AML-193 (cell line): ENCODE measurements at places on chromosomes 5 and 9.

GRCh38 chr5:68862560-68862959 is 231.3 kb upstream of the SLC30A5 start:
- no peak for DNase-seq

- no peak for DNase-seq
These were observed 361.2 kb upstream of the DMAC1 start for GRCh38 chr9:8160787-8161186.

GRCh38 chr5:169762338-169763095 is 125.4 kb downstream of the DOCK2 start:
- no peak for DNase-seq

DNA sequence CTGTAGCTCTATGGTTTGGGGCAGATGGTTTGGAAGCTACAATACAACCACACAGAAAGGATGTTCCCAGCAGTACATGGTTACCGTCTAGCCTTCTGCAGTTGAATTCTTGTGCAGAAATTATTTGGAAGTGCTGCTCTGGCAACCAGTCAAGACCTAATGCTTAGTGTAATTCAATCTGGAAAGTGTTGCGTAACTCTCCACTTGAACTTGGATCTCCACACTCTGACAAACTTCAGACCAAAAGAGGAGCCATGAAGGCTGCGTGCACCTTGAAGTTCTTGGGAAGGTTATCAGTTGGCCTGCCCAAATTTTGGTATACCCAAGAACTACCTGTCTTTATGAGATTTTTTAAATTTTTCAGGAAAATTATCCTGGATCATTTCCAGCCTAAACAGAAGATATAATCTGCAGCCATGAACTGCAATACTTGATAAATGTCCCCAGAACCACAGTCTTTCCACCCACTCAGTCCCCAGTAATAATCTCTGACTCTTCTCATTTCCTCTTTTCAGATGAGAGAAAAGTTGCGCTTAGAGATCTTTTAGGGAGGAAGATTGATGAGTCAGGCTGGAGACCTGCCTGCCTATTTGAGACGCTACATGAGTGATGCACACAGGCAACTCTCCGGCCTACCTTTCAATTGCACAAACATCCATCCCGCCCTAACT is 159.9 kb downstream of the FANCC start:
- DNase-seq = no peak

DNA sequence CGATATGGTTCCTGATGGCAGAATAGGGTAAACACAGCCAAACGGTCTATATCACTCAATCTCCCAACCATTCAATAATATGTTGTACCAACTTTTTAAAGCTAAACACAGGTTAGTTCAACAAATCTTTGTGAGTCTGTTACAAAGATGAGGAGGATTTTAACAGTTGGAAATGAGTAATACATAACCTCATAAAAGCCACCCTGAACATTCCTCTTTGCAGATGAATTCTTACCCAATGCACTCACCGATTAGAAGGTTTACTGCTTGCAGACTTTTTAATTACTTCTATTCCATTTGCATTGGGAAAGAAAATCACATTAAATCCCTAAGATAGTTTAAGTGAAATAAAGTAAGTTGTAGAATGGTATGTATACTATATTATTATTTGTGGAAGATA is 23.3 kb upstream of the TRMT10B start:
- no peak for DNase-seq

GRCh38 chr9:107922260-107922659 is 432.7 kb upstream of the KLF4 start:
- no peak for DNase-seq

DNA sequence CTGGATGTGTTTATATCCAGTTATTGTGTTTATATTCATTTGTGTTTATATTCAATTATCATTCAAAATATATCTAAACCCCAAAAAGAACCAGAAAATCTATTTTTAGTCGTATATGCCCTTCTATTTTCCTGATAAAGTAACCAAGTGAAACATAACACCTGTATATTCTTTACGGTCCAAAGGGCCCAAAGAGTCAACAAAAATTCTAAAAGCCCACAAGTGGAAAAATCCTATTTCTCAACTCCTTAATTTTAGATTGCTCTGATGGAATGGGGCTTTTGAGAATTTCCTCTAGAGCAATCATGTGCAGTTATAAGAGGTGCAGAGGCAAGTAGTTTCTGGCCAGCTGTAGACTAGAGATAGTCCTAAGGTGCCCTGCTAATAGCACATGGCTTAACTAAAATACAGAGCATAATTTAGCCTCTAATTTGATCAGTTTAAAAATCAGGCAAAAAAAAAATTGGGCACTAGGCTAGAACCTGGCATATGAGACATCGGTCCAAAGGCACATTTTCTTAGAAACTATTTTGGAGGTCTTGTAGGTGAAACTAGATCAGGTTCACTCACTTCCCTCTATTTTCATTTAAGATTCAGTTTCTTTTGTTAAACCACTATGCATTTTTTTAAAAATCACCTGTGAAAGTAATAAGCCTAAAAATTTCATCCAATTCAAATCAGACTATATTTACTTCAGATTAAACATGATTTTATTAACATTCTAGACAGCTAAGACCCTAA is 256.0 kb downstream of the FBXL17 start:
- DNase-seq = no peak

DNA sequence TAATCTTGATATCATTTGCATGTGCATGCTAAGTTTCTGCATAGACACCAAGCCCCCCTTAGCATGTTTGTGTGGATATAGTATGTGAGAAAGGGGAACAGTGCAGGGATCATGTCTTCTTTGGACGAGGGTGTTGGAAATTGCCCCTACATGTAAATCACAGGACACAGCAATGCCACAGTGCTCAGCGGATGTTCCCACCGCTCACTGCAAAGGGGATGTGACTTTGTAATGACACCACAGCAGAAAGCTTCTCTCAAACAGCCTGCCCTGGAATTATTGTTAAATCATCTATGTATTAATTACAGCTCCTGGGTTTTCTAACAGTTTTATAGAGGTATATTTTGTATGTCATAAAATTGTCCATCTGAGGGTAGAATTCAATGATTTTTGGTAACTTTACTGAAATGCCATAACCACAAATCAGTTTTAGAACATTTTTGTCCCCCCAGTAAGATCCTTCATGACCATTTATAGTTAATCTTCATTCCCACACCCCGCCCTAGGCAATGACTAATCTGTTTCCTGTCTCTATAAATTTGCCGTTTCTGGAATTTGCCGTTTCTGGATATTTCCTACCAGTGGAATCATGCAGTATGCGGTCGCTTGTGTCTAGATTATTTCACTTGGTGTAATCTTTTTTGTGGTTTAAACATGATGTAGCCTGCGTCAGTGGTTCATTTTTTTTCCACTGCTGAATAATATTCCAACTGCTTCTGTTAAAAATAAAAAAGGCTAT is 648.5 kb upstream of the WWC1 start:
- no peak for DNase-seq

DNA sequence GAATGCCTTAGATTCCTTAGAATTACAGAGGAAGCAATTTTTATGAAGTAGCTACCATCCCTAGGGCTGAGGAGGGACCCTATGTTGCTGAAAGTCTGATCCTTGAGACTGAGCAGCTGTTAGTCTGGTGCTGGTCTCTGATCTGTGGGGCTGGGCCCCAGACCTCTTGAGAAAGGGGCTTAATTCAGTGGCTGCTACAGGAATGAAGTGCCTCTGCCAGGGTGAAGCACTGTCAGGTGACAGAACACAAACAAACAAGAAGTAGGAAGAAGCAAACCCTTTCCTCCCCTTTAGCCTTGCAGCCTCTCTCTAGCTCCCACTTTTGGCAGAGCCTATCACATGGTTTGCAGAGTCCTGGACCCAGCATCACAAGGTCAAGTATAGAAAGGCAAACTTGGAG is 64.0 kb upstream of the STC2 start:
- no peak for DNase-seq

DNA sequence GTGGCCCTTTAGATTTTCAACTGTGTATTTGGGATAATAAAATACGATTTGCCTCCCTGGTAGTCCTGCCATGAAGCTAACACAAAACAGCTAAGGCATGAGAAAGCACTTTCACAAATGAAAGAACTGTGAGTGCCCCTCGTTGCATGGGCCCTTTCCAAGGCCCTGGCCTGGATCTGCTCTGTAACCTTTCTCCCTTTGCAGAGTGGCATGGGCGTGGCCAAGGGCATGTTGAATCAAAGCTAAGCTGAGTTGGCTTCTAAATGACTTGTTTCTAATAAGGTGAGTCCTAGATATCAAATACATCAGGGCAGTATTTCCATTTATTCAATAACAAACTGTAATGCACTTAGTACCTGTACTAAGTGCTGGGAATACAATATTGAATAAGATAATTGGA is 78.7 kb upstream of the PTPN3 start:
- no peak for DNase-seq

DNA sequence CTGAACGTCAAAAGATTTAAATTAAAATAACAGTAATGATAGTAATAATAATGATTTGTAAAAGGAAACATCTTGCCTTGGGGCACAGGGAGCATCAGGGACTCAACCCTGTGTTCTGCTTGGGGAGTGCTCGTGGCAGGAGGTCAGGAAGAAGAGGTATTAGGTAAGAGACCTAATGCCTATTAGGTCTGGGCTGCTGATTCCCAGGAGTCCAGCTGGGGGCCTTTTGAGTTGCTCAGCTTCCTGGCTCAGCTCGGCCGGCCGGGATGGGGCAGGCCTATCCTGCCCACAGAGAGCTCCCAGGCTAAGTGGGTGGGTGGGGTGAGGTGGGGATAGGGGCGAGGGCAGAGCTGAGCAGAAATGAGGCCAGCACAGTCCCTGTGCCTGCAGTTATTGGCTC is 17.5 kb downstream of the LMX1B start:
- no peak for DNase-seq

DNA sequence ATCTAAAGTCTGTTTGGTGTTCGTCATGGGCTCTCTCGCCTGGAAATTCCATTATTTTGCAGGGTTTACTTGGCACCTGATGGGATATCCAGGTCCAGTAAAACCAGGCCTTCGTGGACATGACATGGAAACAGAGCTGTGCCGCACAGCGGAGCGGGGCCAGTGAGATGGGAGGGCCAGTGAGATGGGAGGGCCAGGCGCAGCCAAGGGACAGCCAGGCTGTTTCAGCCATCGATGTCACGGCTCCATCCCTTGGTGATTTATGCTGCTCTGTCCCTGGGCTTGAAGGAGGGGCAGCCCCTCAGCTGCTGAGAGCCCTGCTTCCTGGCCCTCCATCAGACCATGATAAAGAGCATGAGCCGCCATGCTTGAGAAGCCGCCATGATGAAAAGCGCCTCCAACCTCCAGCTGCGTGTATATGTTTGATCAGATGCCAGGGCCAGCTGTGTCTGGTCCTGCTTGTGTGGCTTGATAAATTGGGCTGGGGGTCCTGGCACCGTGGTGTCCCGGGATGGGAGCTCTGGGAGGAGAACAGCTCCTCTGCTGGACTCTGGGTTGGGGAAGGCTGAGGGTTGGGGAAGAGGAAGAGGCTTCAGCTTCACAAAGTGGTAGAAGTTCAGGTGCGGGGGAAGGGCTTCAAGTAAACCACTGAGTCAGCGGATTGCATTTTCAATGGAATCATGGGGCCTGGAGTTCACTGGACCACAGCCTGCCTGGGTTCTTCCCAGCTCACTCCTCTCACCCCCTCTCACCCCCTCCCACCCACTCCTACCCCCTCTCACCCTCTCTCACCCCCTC is 6.1 kb upstream of the COL5A1 start:
- no peak for DNase-seq

DNA sequence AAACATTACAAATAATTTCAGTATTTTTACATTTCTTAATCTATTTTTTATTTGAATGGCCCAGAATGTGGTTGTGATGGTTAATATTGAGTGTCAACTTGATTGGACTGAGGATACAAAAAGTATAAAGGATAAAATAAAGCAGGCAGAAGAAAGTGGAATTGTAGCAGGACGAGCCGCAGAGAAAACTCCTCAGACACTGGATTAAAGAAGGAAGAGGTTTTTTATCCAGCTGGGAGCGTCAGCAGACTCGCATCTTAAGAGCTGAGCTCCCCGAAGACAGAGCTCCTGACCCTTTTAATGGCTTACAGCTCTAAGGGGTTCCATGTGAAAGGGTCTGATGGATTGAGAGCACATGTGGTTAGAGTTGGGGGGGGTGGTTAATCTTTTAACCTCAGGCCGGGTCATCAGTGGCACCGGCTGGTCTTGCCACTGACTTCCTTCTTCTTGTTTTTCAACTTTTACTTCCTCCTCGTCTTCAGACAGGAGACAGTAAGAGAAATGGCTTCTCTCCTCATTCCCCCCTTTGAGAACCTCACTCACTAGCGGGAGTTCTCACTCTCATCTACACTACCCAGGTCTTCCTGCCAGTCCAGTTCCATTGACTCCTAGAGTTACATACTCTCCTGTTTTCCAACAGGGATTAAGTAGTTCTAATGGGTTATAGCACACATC is 80.0 kb downstream of the TMEM161B start:
- DNase-seq = no peak

- DNase-seq = no peak
These were observed 119.9 kb upstream of the PRR16 start for GRCh38 chr5:120344181-120344580.

DNA sequence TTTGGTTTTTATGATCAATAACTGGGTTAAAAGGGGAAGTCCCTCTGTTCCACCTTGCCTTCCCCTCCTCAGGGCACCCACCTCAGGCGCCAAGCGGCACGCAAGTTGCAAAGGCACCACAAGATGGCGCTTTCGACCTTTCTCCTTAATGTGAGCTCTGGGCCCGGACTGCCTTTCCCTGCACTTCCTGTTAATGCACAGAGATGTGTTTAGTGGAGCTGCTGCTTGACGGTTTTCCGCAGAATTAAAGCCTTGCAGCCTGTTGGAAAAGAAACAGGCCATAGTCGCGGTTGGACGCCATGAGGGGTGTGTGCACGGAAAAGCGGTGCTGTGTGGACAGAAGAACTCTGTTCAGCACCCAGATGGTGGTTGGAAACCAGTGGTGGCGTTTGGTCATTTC is 17.9 kb downstream of the CXCL14 start:
- peak; percentile 76 for DNase-seq

- DNase-seq = no peak
These were observed 56.7 kb upstream of the EQTN start for GRCh38 chr9:27353474-27354229.

GRCh38 chr9:14156046-14156445 is 157.9 kb downstream of the NFIB start:
- no peak for DNase-seq

DNA sequence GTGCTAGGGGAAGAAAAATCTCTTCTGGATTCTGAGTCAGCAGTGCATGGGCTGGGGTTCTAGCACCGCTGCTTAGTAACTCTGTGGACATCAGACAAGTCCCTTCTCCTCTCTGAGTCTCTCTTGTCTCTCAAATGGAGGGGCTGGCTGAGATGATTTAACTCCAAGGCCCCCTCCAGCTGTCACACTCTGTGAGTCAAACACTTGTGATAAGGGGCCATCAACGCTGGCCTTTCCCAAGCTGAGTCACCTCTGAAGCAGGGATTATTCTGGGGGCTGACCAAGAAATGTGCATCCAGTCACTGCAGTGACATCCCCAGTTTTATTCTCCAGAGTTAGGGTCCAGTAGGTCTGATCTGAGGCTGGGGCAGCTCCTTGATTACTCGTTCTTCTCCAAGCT is 110.4 kb upstream of the ZNF462 start:
- no peak for DNase-seq

- DNase-seq = no peak
These were observed 13.5 kb downstream of the ZNF79 start for GRCh38 chr9:127437497-127438264.

GRCh38 chr5:77645158-77645994 is 6.9 kb upstream of the OTP start:
- no peak for DNase-seq

GRCh38 chr5:62731022-62731421 is 152.4 kb downstream of the LRRC70 start:
- no peak for DNase-seq

- peak; percentile 80 for DNase-seq
These were observed 38.9 kb downstream of the AHRR start for GRCh38 chr5:360257-361027.
